ENCODE measurements at places on chromosomes 3 and 15.

GRCh38 chr3:50639055-50639494 is 22.1 kb downstream of the MAPKAPK3 start:
- peak; percentile 28 for ATAC-seq

GRCh38 chr3:105473521-105474223 is 107.0 kb downstream of the ALCAM start:
- peak; percentile 45 for ATAC-seq

DNA sequence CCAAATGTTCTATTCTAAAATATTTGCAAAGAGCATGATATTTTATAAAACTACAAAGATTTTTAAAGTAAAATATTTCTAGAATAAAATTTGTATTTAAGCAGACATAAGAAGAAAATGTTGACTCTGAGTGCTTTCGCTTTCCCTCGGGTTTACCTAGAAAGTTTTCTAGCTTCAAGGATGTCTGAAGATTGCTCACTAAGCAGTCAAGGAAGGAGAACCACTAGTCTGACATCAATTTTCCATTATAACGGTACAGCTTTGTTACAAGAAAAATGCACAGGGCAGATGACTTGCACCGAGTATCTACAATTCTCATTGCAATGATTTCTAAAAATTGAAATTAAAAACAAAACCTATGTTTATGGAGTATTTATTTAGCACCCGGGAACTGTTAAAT is 14.2 kb downstream of the GPR15 start:
- peak; percentile 95 for ATAC-seq

GRCh38 chr15:32766101-32766500 is 48.3 kb downstream of the GREM1 start:
- no peak for ATAC-seq

DNA sequence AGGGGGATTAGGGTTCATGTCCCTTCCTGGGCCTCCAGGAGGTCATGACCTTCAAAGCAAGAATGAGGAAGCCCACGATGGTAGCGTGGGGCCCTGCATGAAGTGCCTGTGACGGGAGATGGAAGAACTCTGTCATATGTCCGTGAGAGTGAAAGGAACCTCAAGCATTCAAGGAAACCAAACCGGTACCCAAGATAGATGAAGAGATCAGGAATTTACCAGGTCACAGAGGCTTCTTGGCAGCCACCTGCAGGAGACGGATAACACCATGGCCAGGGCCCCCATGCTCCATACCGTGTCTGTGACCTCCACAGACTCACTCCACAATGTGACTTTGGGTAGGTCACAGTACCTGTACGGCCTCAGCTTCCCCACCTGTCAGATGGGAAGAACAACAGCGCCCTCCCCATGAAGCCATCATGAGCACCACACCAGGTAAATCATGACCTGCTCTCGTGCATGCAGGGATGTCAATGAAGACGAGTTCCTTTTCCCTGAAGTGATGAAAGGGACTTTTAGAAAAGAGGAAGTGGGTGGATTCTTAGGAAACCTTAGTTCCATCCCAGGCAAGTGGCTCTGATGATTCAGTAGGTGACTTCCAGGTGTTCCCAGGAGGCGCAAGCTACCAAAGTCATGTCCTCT is 23.3 kb upstream of the CYP11A1 start:
- ATAC-seq: peak; percentile 38

- ATAC-seq: no peak
These were observed 32.6 kb upstream of the IREB2 start for GRCh38 chr15:78405336-78405924.

DNA sequence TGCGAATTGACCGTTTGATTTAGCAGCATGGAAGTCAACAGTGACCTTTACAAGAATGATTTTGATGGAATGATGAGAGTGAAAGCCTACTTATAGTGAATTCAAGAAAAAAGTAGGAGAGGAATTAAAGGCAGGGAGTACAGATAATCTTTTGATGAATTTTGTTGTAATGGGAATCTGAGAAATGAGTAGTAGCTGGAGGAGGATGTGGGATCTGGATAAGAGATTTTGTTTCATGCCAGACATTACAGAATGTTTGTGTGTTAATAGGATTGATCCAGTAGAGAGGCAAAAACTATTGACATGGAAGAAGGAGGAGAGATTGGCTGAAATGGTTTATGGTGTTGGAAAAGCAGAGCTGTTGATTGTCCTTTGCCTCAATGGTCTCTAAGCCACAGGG is 17.4 kb upstream of the ZNF609 start:
- no peak for ATAC-seq

DNA sequence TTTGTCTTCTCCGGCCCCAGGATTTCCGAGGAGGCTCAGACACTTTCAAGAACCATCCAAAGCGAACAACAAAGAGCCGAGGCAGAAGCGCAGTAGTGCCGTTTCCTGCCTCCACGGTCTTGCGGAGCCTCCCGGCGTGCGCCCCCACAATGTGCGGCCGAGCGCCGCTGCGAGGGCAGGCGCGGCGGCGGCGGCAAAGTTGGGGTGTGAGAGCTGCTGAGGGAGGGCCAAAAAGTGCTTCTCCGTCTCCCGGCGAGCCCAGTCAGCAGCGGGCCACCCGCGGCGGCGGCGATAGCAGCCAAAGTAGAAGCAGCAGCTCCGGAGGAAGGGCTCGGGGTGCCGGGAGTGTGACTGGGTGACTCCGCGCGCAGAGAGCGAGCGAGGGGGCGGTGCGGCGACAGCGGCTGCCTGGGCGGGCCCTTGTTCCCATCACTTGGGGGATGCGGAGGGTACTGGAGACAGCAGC is 749.1 kb downstream of the ROBO1 start:
- ATAC-seq: no peak

DNA sequence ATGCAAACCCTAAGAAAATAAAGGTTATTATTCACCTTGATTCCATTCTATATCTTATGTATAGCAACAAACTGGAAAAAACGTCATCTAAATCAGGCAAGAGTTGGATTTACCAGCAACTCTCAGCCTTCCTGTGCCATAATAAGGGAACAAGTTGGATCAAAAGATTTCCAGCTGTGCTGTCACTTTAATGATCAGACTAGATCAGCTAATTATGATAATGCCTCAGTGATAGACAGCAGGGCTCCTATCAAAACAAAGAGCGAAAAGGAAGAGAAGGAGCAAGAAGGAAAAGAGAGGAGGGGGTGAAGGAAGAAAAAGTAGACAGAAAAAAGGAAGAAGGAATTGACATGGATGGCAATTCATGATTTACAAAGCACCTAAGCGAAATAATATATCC is 36.7 kb upstream of the BCL6 start:
- ATAC-seq: no peak

- ATAC-seq: peak; percentile 86
These were observed 29.6 kb downstream of the ONECUT1 start for GRCh38 chr15:52760562-52760961.

DNA sequence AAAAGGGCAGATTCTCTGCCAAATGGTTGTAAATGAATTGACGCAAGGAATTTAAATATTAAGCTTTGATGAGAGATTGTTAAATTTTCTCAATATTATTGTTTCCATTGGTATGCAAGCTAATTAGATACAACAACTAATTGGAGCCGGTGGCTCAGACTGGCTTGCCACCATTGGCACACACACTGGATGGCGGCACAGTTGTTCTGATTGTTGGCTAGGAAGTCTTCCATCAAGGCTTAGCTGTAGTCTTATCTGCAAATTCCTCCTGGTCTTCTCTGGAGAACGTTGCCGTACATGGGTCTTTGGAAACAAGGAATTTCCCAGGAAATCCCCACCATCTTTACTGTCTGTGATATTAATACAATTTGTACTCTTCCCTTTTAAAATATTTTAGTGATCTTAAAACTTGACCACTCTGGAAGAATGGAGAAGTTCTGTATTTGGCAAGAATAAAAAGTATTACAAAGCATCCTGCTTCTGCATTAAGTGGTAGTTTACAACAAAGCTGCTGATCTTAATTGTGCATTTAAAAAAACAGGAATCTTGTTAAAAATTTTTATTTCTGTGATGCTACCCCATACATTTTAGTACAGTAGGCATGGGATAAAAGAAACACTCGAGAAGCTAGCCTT is 126.5 kb downstream of the UBE2E2 start:
- ATAC-seq: no peak

- no peak for ATAC-seq
These were observed 223.4 kb downstream of the THRB start for GRCh38 chr3:24271228-24271627.

- no peak for ATAC-seq
These were observed 70.9 kb downstream of the IGF1R start for GRCh38 chr15:98719137-98719740.

DNA sequence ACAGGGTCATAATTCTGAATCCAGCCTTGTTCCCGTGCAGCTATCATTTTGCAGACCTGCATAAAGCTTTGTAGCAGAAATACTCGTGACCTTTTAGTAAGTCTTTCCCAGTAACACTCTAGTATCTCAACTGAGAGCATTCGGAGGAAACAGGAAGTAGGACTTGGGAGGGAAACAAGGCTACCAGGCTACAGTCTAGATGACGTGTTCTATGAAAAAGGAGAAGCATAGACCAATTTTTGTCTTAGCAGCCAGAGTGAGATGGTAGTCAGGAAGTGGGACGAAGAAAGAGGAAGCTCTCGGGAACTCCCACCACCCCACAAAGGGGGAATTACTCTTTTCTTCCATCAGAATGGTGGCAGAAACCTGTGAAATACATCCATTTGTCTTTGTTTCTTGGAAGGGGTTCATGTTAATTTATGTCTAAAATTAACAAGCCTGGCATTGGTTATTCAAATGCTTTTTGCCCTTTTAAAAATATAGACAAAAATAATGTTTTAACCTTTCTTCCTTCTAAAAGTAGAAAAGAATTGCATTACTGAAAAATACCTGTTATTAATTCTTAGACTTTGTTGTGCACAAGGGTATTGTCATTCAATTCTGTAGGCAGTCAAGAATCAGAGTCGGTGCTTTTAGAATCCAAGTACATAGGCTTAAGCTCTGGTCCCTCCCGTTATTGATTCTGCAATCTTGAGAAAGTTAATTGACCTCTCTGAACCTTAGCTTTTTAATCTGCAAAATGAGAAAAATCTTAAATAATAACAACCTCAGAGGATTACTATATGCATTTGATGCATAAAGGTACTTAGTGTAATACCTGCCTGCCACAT is 1.6 kb upstream of the SUCNR1 start:
- ATAC-seq: no peak

- ATAC-seq: no peak
These were observed 54.7 kb downstream of the ITPR1 start for GRCh38 chr3:4547799-4548198.

DNA sequence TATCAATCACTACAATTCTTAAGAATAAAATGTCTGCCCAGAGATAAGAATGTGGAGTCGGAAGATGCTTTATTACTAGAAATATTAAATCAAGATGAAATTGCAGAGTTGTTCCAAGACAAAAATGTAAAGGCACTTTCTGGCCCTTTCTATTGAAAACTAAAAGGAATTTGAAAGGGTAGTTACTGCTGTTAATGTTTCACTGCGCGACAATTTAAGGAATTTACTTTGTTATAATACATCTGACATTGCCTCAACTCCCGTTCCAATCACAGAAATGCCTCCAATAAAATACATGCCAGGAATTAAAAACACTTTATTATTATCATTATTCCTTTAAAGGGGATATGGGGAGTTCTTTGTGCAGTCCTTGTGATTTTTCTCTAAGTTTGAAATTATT is 26.4 kb downstream of the RSL24D1 start:
- ATAC-seq: no peak

DNA sequence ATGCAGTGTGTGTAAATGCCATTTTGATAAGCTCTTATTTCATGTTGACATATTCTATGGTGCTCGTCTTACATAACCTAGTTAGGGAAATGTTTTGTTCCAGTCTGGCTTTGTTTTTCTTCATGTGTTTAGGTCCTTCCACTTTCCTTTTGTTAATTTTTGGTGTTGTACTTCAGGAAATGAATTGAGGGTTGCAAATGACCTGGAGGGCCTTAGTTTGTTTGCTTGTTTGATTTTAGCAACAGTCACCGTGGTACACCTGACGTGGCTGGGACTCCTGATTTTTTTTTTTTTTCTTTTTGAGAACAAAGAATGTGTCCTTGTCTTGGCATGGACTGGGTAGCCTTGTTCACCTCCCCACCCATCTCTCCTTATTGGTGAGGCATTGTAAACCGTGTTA is 114.8 kb downstream of the IGF1R start:
- ATAC-seq: no peak

DNA sequence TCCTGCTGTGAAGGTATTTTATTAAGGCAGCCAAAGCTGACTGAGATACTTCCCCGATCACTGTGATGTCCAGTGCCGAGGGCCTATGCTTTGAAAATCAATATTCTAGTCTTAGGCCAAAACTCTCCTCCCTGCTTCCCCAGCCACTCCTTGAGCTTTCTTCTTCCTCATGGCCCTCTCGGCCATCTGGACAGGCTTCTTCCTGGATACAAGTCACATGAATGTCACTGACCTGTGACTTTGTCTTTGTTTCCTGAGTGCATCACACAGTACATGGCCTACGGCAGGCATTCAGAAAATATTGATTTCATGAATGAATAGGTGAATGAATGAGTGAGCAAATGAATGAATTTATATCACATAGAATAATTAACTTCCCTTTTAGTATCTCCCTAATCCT is 24.6 kb upstream of the HES1 start:
- ATAC-seq: no peak

DNA sequence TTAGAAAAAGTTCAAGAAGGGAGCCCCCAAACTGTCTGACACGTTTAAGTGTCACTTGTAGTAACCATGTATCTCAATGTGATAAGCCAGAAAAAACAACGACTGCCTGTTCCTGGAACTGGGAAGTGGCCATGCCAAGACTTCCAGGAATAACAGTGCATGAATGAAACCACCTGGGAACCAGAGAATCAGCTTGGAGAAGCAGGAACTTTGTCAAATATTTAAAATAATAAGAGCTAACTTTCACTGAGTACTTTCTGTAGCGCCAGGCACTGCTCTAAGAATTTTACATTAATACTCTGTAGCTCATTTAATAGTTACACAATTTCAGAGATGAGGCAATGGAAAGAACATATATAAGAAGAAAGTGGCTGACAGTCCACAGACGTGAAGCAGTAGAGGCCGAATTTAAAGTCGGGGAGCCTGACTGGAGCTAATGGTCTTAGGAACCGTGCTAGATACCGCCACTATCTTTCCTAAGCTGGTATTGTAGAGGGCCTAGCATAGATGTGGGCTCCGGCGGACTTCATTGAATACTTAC is 876 bp downstream of the PLSCR1 start:
- peak; percentile 2 for ATAC-seq

DNA sequence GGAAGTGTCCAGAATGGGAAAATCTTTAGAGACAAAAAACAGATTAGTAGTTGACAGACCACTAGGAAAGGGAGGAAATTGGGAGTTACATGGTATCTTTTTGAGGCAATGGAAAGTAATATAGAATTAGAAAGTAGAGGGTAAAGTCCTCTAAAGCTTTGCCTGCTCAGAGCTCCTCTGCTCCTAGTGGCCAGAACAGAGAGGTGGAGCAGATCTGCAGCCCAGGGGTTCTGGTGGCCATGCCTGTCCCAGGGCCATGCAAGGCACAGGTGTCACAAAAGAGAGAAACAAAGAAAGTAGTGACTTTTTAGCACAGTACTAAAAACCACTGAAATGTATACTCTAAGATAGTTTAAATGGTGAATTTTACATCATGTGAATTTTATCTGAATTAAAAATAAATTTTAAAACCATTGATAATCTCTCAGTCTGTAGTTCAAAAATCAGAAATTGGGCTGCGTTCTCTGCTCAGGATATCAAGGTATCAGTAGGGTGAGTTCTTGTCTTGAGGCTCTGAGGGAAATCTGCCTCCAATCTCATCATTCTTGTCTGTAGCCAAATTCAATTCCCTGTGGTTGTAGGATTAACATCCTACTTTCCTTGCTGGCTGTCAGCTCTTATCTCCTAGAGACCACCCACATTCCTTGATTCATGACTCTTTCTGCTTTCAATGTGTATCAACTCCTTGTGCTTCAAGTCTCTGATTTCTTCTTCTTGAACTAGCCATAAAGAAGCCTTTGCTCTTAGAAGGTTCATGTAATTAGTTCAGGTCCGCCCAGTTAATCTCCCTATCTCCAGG is 23.6 kb downstream of the PYGO1 start:
- no peak for ATAC-seq
